ENCODE measurements at places on chromosomes 4 and X.

DNA sequence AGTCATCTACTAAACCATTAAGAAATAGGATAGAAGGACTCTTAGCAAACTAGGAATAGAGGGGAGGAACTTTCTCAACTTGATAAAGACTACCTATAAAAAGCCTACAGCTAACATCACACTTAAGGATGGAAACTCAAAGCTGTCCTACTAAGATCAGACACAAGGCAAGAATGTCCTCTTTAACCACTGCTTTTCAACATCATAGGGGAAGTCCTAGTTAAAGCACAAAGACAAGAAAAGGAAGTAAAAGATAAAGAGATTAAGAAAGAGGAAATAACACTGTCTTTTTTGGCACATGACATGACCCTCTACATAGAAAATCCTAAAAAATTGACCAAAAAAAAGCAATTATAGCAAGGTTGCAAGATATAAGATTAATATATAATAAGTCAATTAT, 136.6 kb downstream of the FBXW7 start:
- DNase-seq = no peak

DNA sequence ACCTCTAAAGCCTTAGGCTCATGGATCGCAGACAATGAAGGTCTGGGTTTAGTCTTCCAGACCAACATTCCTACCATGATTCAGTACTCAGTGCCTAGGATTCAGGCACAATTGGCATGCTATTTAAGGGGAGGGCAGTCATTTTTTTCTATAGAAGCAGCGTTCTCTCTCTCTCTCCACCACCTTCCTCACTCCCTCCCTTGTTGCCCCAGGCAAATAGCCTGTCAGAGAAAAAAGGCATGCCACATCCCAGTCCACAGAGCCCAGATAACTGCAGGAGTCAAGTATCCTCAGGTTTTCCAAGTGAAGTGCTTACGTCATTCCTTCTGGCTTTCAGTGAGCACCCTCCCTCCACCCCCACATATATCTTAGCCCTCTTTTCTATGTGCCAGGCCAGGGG, 533.0 kb downstream of the BCOR start:
- DNase-seq = no peak

DNA sequence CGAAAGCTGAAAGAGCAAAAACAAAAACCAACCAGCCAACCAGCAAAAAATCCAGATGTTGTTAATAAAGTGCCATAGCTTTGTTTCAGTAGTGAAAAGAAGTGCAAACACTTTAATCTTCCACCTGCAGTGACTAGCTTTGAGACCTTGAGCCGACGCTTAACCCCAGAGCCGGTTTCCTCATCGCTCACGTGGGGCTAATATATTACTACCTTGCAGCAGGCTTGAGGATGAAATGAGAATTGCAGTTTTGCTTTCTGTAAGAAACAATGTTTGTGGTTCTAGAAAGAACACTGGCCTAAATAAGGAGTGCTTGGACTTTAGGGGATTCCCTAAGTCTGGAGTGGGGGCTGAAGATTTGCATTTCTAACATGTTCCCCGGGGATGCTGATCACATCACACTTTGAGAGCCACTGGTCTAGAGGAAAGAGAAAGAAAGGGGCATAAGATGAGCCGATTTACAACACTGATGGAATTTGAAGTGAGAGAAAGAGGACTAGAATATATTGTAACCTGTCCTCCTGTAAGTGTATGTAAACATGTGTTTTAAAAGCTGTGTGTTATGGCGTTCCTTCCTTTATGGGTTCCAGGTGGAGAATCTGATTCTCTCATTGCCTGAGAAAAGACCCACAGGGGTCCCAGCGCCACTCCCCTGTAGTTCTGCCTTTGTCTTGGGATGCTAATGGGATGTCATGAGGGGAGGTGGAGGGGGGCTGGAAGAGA, 1.4 kb downstream of the FGF2 start:
- DNase-seq = no peak

- no peak for DNase-seq
Measured at GRCh38 chr4:78735697-78736096, 40.5 kb upstream of the BMP2K start.

GRCh38 chr4:169846396-169846795, 88.7 kb upstream of the HPF1 start:
- DNase-seq = no peak

- no peak for DNase-seq
Measured at GRCh38 chrX:81900522-81900921, 698.6 kb downstream of the SH3BGRL start.

- peak; percentile 45 for DNase-seq
Measured at GRCh38 chrX:119041175-119041574, 31.6 kb upstream of the CT47C1 start.

DNA sequence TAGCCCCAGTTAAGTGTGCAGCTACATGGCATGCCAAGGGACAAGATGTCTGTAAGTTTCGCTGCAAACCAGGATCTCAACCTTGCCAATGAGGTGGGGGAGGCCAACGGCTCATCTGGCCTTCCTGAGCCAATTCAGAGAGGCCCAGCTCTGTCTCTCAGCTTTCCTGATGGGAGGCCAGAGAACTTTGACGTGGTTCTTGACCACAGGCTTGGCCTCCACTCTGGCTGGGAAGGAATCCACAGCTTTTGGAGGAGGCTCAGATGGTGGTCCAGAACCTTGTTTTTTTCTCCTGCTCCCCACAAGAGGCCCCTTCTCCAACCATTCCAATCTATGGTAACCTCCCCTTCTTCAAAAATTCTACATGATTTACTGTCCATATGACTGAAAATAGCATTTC, 9.8 kb downstream of the CAPN6 start:
- DNase-seq = no peak

DNA sequence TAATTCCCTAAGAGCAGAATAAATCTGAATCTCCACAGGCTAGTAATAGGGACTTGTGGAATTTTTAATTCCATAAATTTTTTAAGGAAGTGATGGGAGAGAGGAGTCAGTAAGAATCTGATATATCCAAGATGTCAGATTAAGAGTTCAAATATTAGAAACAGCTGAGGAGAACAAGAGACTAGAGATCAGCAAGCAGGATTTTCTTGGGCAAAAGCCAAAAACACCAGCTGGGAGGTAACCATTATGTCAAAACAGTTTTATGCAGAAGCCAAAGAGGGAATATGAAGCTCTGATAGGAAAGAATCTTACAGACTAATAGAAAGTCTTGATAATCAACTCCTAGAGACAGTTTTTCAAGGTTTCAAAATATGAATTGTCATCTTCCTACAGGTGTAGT, 72.2 kb upstream of the RBPJ start:
- no peak for DNase-seq

DNA sequence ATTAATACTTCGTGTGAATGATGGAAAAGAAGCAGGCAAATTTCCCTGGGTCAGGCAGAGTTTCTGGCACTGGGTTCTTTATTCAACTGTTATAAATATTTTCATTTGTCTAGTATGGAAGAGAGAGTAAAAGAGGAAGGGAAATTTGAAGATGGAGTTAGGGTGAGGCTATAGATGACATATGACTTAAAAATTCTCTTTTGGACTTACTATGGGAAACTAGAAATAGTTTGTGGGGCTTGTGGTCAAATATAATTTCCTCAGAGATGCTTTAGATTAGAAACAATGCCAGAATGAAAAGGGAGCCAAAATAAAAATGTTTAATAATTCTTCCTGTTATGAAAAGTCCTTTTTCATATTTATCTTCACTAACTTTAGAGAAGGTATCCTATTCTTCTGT, 103.2 kb downstream of the GC start:
- DNase-seq = no peak

GRCh38 chrX:150405006-150405405, 41.9 kb downstream of the MAMLD1 start:
- no peak for DNase-seq

- DNase-seq = no peak
Measured at GRCh38 chr4:79296768-79297428, 29.0 kb downstream of the NAA11 start.

- DNase-seq = no peak
Measured at GRCh38 chrX:136780241-136780640, 491 bp downstream of the ARHGEF6 start.

DNA sequence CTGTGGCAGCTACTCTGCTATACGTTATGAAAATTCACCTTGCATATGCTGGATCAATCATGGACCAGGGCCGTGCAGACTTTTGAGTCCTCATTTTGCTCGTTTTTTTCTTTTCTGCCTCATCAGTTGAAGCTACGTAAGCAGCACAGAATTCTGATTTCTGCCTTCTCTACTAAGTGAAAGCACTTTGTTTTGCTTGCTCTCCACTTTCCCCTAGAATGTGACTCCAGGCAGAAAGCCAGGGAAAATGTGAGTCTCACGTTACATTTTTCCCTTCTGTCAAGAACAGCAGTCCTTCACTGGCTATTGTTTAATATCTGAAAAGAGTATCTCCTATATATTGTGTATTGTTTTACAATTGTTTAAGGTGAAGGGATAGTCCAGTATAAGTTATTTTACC, 1840.1 kb downstream of the PCDH7 start:
- no peak for DNase-seq

DNA sequence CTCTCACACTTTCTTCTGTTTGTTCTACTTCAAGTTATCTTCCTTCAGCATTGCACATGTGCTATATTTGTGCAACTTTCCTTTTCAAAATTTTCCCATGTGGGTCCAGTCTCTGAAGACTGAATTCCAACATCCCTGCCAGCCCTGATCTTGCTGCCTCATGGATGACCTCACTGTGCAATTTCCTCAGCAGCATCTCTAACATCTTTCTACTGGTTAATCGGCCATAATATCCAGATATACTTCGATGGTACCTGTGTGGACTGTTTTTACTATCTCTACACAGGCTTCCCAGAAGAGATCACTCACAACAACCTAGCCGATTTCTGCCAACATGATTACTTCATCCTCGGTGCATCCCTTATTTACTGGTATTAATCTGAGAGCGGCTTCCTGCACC, 41.5 kb downstream of the GPM6A start:
- no peak for DNase-seq

DNA sequence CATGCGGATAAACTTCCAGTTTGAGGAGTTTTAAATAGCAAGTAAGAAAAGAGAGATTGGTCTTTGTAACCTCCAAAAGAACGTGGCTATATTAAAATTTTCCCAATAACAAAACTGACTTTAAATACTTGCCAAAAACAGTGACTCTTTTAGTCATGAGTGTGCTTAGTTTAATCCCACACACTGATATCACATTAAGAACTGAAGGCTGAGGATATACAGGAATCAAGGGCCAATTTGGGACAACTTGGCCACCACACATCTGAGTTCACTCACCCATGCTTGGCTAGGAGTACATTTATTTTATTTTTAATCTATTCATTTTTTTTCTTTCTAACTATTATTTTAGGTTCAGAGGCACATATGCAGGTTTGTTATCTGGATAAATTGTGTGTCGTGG, 110.2 kb downstream of the APBB2 start:
- no peak for DNase-seq

DNA sequence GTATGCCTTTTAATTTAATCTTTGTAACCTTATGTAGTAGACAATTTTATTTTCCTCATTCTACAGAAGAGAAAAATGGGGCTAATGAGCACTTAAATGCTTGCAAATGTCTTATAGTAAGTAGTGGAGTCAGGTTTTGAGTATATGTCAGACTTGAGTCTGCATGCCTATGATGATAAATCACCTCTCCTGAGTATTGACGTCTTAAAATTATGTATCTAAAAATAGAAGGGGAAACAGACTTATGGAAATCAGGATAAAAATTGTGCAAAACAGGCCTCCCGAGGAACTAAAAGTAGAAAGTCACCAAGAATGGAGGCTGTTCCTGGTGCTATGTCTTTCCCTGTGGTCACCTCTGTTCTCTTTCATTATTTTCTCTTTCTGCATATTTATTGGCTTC, 92.7 kb downstream of the STIM2 start:
- DNase-seq = no peak

DNA sequence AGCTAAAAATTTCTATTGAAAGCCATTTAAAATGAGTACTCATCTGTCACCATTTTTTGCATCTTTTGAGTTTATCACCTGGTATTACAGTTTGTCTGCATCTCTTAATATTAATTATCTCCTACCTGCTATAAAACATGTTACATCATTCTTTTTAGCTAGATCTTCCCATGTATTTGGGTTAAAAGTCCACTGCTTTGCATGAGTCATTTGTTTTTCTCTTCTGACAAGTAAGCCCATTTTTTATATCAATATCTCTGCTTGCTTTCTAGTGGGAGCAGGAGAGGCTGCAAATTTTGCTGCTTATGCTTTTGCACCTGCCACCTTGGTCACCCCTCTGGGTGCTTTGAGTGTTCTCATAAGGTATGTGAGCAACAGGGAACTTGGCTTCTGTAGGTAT, 16.1 kb downstream of the NIPAL1 start:
- DNase-seq = no peak

- DNase-seq = no peak
Measured at GRCh38 chr4:175380841-175381240, 431.2 kb downstream of the GPM6A start.

DNA sequence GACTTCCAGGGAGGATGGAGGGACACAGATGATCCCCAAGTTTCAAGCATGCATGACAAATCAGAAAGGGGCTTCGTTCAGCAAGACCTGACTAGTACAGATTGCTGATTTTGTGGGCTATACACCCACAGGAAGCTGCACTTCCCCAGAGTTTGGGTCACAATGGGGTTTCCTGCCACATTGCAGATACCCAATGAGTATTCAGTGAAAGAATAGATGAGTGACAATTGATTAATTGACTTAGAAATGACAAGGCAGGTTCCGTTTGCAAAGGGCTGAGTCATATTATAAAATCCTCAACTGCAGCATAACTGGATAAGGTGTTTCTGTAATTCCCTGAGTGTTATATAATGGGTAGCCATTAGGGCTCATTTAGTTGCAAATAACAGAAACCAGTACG, 146.6 kb upstream of the TBL1X start:
- no peak for DNase-seq

- no peak for DNase-seq
Measured at GRCh38 chrX:150482537-150483206, 85.7 kb upstream of the MTM1 start.

GRCh38 chrX:79444694-79445210, 77.6 kb upstream of the ITM2A start:
- DNase-seq = no peak

DNA sequence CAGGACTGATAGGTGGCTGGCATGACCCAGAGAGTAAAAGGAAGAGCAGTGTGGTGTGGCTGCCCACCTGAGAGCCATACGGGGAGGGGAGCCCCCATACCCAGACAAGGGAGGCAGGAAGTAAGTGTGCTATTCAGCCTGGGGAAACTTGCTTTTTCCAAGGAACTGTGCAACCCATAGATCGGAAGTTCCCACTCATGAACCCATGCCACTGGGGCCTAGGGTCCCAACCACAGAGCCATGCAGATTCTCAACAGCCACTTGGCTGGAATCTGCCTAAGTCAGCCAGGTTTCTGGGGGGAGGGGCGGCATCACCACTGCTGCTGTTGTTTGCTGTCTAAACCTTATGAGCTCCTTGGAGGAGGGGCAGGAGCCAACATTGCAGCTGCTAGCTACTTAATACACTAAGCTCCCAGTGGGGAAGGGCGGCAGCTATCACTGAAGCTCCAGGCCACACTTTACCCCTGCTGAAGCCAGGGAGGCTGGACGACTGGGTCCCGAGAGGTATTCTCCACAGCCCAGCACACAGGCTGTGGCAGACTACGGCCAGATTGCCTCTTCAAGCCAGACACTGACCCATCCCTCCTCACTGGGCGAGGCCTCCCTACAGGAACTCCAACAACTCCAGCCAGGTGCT, 410.4 kb downstream of the INPP4B start:
- no peak for DNase-seq
